Osteocyte (in vitro differentiated cells): ENCODE measurements at places on chromosomes 1 and 21. TPM values are rescaled to one million over a fixed set of nuclear protein-coding genes. Genes with fewer than 3 reads are reported as not detected.

DNA sequence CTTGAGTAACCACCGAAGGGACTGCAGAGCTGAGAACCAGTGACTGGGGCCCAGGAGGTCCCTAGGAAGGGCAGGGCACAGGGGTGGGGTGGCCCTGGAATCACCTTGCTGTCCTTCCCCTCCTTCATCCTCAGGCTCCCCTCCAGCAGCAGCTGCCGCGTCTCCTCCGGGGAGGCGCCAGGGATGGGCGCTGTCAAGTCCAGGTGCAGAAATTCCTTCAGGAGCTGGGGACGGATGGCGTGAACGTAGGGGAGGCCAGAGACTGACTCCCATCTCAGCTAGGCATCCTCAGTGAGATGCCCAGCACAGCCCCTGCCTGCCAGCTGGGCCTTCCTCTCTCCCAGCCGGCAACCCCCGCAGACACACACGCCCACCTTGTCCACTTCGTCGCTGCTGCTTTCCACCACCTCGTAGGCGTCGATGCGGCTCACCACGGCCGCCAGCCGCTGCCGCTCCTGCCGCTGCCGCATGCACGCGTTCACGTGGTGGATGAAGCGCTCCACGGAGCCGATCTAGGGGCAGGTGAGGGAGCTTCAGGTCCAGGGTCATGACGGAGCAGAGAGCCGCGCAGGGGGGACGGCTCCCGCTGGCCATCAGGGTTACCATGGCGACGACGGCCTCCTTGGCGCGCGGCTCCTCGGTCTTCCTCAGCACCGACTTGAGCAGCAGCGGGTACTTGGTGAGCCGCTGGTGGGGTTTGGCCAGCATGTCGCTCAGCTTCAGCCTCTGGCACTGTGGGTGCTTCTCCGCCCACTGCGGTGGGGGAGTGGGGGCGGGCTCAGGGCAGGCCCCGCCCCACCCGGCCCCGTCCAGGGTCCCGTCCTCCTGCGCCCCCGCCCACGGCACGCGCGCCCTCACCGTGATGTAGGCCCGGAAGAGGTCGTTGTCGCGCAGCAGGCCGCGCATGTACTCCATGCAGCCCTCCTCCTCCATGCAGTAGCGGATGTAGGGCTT is 4.4 kb upstream of the TNFRSF25 start:
- no peak overlapping the region for H3K4me3 ChIP-seq
- peaks cover 18% of the 10 kb centered on the region for H3K36me3 ChIP-seq
- DNase-seq: no peak
- no peaks in the 10 kb centered on the region for H3K4me1 ChIP-seq
- no peaks in the 10 kb centered on the region for H3K27me3 ChIP-seq

DNA sequence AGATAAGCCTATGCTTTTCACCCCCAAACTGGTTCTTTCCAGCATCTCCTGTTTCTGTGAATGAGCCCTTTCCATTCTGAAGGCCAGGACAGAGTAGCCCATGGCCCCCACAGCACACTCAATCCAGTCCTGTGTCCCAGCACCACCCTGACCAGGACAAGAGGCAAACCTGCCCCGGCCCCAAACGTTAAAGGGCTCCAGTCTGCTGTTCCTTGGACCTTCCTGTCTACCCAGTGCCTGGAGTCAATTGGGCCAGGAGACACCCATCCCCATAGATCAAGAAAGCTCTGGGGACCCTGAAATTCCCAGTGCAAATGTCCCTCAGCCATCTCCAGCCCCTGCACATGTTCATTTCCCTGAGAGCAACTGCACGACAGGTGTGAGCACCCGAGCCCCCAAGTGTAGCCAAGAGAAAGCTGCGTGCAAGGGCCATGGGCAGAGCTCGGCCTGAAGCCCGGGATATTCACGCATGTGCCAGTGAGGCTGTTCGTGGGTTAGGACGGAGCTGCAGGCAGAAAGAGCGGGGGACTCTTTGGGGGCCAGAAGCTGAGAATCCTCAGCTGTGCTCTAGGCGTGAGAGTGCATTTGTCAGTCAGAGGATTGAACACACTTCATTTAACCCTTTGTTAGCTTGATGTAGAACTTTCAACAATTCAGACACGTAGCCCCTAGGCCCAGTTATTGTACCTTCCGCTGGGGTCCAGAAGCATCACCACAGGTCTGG is 4.2 kb upstream of the RIPK4 start:
- H3K4me3 ChIP-seq: no peak overlapping the region
- DNase-seq: no peak
- H3K4me1 ChIP-seq: peaks cover 22% of the 10 kb centered on the region
- H3K27ac ChIP-seq: no peak overlapping the region

DNA sequence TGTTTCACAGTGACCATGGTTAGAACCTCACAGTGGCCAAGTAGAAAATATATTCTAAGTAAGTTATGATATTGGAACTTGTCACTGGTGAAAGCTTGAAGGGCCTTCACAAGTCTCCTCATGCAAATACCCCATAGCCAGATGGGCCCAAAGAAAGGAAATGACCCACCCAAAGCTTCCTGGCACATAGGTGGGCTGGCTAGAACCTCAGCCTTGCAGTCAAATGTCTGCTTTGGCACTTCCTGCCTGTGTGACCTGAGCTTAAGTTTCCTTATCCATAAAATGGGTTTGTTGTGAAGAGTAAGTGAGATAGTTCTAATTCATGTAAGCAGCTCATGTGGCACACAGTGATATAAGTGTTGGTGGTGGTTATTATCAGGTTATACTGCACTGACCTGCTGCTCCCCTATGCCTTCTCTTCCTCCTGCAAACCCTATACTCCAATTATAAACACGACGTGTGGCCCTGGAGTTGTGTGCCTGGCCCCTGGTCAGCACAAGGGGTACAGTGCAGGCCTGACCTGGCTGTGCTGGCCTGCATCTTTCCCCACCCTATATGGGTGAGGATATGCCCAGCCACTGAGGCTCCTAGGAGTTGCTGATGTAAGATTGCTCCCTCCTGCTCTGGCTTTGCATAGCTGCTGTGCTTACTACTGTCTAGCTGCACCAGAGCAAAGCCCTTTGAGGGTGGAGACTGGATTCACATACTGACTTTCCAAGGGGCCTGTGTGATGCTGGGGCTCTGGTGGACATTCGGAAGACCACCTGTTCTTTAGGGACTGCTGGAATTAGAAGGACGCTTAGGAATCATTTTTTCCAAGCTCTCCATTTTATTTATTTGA is 4.7 kb upstream of the SLFNL1 start:
- H3K27me3 ChIP-seq: no peaks in the 10 kb centered on the region
- no peak for DNase-seq
- no peak overlapping the region for H3K27ac ChIP-seq

GRCh38 chr1:53651356-53651755 is 87.6 kb downstream of the GLIS1 start:
- H3K27ac ChIP-seq: peak overlapping the region; percentile 43
- no peaks in the 10 kb centered on the region for H3K27me3 ChIP-seq
- no peak overlapping the region for H3K4me3 ChIP-seq
- DNase-seq: no peak

DNA sequence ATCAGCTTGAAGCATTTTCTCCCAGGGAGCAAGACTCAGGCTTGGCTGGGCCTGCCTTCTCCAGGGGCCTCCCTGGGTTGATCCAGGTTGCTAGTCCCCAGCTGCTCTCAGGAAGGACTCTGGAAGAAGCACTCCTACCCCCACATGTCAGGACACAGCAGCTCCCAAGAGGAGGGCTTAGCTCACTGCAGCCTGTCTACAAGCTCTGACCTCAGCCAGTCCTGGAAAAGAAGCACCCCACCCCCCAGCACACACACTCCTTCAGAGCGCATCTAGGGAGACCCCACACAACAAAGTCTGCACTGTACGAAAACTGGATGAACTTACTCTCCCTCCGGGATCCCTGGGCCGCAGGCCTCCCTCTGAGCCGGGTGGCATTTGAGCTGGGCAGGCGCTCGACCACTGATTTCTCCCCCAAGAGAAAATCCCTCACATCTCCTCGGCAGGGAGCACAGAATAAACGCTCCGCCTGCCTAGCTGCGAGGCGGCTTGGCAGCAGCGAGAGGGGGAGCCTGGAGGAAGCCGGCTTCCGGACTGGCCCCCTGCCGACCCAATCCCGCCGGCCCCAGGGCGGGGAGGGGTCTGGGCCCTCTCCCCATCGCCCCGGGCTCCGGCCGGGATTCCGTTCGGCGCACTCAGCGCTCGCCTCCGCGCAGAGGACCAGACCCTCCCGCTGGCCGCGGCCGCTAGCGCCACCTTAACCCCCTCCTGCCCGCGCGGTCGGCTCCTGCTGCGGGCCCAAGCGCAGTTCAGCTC is at the start of gene KCNA2:
KCNA2 (minus strand) TSS at position 458 of the 756 bp plus-strand sequence. CDS start 1,576 bp downstream, outside the sequence.
- H3K4me3 ChIP-seq: peak within 1 kb of the TSS; percentile 75
- no peaks in the 10 kb centered on the region for H3K36me3 ChIP-seq
- no peak within 1 kb of the TSS for H3K27ac ChIP-seq
- no peak for DNase-seq

GRCh38 chr1:5933676-5934057 is 58.6 kb downstream of the NPHP4 start:
- DNase-seq: no peak
- no peak overlapping the region for H3K4me3 ChIP-seq
- peaks cover 21% of the 10 kb centered on the region for H3K4me1 ChIP-seq
- no peak overlapping the region for H3K27ac ChIP-seq
- H3K27me3 ChIP-seq: no peaks in the 10 kb centered on the region

DNA sequence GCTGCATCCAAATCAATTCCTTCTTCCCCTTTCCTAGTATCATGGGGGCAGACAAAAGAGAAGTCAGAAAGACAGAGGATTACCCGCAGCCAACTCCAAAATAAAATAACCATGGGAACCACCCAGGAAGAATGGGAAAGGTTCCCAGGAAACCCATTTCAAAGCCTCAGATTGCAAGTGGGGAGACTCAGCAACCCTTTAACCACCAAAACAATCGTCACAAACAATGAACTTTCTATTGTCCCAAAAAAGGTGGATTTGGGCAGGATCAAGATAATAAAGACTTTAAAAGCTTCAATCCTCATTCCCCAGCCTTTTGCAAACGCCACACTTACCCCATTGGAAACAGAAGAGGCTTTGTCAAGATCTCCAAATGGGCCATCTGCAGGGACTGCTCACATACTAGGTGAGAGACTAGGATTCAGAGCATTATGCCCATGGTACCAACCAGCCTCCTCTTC is 5.1 kb downstream of the TIAM1 start:
- no peak overlapping the region for H3K27ac ChIP-seq
- H3K36me3 ChIP-seq: no peaks in the 10 kb centered on the region
- DNase-seq: no peak
- H3K4me3 ChIP-seq: no peak overlapping the region

DNA sequence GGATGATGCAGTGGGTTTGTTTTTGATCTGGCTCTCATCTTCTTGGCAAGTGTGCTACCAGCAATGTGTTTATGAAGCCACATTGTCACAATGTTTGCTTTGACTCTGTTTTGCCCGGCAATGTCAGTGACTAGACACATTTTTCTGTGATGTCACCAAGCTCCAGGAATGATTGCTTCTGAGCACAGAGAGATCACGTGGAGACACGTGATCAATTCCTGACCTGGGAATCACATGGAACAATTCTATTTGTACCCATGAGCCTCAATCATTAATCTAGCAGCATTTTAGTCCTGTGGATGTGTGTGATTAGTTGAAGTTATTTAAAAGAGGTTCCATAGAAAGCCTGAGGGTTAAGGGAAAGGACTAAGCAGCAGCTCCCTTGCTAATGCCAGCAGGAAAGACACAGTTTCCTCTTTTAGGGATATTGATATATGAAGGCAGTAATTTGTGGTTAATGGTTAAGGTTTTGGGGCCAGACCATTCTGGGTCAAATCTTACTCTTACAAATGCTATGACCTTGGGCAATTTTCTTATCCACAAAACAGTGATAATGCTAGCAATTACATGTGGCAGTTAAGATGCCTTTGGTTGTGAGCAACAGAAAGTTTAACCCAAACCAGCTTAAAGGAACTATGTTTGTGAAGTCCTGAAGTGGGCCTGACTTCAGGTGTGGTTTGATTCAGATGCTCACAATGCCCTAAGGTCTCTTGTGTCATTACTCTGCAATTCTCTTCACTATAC is 59.0 kb downstream of the FASLG start:
- peaks cover 9% of the 10 kb centered on the region for H3K27me3 ChIP-seq
- H3K36me3 ChIP-seq: no peaks in the 10 kb centered on the region
- DNase-seq: no peak
- H3K27ac ChIP-seq: no peak overlapping the region
- no peak overlapping the region for H3K4me3 ChIP-seq

DNA sequence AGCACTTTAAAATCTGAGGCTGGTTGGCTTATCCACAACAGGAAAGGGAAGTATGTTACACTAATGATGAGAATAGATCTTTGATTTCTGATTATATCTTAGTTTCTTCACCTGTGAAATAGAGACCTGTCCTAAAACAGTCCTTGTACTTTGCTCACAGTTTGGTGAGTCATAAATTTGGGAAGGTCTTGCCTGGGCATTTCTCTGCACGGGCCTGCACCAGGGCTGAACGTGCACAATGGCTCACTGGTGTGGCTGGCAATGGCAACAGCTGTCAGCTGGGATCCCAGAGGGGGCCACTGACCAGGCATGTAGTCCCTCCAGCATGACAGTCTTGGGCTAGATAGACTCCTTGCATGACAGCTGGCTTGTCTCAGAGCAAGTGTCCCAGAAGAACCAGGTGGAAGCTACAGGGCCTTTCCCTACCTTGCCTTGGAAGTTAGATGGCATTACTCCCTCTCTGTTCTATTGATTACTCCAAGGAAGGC is 367.4 kb downstream of the DISC1 start:
- DNase-seq: no peak
- no peaks in the 10 kb centered on the region for H3K27me3 ChIP-seq
- peaks cover 3% of the 10 kb centered on the region for H3K36me3 ChIP-seq
- H3K4me3 ChIP-seq: no peak overlapping the region
- peaks cover 4% of the 10 kb centered on the region for H3K4me1 ChIP-seq

DNA sequence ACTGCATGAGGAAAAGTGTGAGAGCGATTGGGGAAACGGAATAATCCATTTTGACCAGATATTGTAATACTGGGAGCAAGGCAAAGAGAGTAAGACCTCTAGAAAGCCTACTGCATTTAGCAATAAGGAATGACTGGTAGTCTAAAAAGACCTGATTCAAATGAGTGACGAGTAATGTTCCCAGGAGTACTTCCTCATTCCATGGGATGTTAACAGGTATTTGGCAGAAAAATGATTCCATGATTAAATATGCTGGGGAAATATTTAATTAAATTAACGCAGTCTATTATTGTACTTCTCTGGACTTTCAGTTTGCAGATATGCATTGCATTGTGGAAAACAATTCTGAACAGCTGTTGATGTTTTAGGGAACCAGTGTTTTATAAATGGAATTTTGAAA is 105.5 kb downstream of the RPE65 start:
- DNase-seq: no peak
- no peaks in the 10 kb centered on the region for H3K36me3 ChIP-seq
- peaks cover 3% of the 10 kb centered on the region for H3K4me1 ChIP-seq
- no peaks in the 10 kb centered on the region for H3K27me3 ChIP-seq
- H3K4me3 ChIP-seq: no peak overlapping the region

GRCh38 chr1:205933671-205934618 is 9.3 kb downstream of the SLC26A9 start:
- no peak for DNase-seq
- no peak overlapping the region for H3K27ac ChIP-seq
- no peaks in the 10 kb centered on the region for H3K4me1 ChIP-seq

DHCR24 gene
- total RNA-seq: 76.1 and 87.2 TPM in 2 replicates

ALPL gene
- total RNA-seq: 41.6 and 43.4 TPM in 2 replicates

ARHGEF10L gene
- total RNA-seq: 24.0 and 26.0 TPM in 2 replicates

BRDT gene
- not detected in 2 replicates for total RNA-seq

KRTAP11-1 gene
- total RNA-seq: not detected in 2 replicates

FALEC gene
- total RNA-seq: not detected in 2 replicates
